Glutamatergic neuron (in vitro differentiated cells): ENCODE measurements at places on chromosomes 16 and 17. TPM values are rescaled to one million over a fixed set of nuclear protein-coding genes. Genes with fewer than 3 reads are reported as not detected.

GAST gene
- not detected for total RNA-seq

PDILT gene
- total RNA-seq = not detected

LRRC46 gene
- total RNA-seq = 1.3 TPM

ADAM11 gene
- 396 TPM for total RNA-seq

KRT39 gene
- not detected for total RNA-seq

PRSS53 gene
- total RNA-seq = 20.4 TPM

ITGAD gene
- not detected for total RNA-seq

- DNase-seq = no peak
Observed at GRCh38 chr17:71430281-71430680, 690.5 kb upstream of the SOX9 start.

DNA sequence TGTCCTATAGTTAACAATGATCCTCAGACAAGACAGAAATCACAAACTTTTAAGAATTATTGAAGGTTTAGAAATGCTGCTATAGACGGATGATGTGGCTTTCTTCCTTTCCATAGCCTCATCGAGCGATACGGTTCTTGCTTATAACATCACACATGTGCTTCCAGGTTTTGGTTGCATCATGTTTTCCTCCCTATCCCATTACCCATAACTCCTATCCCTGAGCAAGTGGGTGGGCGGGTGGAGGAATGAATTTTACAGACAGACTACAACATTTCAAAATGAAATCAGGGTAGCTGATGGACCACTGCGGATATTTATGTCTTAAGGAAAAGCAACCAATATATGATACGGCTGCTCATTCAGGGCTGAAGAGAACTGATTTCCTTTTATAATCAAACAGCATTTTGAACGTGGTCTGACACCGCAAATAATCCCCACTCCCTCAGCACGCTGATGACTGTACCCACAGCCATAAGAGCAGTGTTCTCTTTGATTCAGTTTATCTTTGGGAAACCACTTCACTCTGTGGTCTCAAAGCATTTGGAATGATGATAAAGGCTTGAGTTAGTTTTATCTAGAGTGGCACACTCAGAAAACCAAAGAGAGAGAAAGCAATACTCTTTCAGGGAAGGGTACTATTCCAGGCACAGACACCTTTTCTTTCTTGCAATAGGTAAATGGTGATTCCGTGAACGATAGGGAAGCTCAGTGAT, 4.6 kb upstream of the AKTIP start:
- DNase-seq = no peak

DNA sequence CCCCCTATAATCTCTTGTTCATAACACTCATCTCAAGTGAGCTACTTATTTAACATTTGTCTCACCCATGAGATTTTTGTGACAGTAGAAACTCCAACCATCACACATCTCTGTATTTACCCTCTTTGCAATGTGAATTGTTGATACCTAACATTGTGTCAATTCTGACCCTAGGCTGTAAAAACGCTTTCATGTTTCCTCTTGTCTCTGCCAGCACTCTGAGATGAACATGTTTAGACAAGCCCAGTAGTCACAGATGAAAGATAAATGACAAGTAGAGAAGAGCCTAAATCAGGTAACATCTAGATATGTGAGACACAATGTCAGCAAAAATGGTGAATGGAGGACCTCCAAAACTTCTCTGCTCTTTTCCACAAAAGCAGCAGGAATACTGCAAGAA, 1254.5 kb upstream of the GOT2 start:
- DNase-seq = no peak

DNA sequence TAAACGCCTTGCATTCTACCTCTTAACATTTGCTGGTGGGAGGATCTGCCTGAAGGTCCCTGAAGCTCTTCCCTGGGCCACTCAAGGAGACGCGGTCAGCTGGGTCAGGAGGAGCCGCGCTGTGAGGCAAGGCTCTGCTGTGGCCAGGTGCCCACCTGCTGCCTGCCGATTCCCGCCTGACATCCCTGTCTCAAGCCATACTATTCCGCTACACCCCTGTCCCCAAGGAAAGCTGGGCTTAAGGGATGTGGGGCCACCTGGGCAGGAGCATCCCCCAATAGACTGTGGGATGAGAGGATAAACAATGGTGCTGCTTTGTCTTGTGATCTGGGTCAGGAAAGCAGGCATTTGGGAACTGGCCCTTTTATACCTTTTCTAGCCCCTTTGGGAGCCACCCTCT, 5.1 kb downstream of the TPPP3 start:
- DNase-seq = no peak

DNA sequence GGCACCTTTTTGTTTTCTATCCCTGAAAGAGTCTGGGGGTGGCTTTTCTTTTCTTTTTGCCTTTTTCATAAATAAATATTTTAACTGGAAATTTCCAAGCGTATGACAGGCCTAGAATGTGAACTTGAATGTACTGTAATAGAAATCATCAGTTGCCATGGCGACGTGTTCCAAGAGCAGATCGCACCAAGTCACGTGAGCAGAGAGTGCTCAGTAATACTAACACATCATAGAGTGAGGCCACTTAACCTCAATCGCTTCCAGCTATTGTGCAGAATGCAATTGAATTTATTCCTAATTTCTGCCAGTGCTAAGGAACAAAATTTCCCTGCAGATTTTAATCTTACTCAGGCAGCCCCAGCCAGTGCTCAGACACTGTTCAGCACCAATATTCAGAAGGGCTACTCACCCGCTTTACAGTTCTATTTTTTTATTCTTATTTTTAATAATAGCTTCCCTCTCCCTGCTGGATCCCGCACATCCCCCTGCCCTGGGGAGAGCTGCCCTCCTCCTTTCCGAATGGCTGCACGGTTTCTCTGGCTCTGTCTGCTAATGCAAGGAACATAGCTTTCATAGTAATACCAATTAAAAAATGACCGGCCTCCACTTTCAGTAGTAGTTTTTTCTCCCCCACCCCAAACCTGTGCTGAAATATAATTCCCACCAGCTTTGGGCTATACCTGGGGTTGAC, 26.2 kb upstream of the PMFBP1 start:
- peak; percentile 24 for DNase-seq

DNA sequence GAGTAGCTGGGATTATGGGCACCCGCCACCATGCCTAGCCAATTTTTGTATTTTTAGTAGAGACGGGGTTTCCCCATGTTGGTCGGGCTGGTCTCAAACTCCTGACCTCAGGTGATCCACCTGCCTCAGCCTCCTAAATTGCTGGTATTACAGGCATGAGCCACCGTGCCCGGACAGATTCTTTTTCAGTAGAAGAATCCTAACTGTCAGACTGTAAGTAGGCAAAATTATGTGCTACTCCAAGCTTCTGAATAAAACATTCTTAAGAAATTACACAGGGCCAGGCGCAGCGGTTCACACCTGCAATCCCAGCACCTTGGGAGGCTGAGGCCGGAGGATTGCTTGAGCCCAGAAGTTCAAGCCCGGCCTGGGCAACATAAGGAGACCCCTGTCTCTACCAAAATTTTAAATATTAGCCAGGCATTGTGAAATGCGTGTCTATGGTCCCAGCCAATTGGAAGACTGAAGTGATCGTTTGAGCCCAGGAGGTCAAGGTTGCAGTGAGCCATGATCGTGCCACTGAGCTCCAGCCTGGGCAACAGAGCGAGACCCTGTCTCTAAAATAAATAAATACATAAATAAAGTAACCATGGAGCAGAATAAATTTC, 66.7 kb upstream of the KIFC3 start:
- no peak for DNase-seq

GRCh38 chr16:85761861-85762260, 11.0 kb upstream of the C16orf74 start:
- no peak for DNase-seq

GRCh38 chr17:32529604-32530003, 42.8 kb downstream of the CDK5R1 start:
- DNase-seq = no peak

- no peak for DNase-seq
Observed at GRCh38 chr16:53695070-53695469, 8.6 kb downstream of the RPGRIP1L start.

DNA sequence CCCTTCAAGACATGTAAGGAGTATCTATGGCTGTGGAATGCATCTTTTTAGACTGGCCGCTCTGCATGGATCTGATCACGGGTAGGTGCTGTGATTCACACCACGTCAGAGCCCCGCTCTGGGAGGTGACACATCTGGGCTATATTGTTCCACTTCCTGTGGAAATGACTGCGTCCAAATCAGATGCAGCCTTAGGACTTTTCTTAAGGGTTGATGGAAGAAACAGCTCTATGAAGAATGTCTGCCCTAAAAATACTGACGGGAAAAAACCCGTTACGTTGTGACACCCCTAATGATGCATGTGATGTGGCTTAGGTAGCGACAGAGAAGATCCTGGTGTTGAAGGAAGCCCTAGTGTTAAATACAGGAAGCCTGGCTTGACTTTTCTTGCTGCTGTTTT, 12.2 kb downstream of the BANP start:
- no peak for DNase-seq

DNA sequence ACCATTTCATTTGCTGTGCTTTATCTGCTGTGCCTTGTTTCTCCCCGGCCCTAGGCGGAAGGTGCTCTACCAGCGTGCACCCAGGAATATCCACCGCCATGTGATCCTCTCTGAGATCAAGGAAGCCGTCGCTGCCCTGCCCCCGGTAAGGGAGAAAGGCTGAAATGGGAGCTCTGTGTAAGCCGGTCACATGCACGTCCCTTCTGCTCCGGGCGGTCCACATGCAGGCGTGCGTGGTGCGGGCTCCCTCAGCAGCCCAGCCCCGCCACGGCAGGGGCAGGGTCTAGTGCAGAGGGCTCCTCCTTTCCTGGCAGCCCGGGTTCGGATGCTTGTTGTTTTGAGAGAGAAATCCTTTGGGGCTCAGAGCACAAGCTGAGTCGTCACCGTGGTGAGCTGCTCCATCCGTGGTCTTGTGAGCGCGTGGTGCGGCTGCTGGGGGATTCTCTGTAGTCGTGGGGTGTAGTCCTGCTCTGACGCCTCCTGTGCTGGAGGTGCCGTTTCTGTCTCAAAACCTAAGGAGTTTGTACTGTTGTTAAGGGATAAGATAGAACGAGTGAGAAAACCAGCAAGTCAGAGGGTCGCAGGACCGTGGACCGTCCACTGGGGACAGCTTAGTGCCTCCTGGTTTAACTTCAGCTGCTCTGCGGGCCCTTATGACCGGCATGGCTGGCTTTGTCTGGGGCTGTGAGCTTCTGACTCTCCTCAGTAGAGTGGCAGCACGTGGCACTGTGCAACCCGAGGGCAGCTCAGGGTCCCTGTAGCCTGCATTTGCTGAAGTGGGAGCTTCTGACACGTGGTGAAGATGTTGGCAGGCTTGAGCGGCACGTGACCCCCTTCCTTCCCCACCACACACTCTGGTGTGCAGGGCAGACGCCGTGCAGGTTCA, 12.3 kb upstream of the MC1R start:
- peak; percentile 53 for DNase-seq

GRCh38 chr16:2468233-2468724, 2.8 kb upstream of the NTN3 start:
- peak; percentile 82 for DNase-seq

GRCh38 chr17:42704490-42704836, 22.1 kb downstream of the CNTNAP1 start:
- no peak for DNase-seq

GRCh38 chr16:2206420-2206779, 1.1 kb downstream of the MLST8 start:
- no peak for DNase-seq

- no peak for DNase-seq
Observed at GRCh38 chr16:57358527-57359095, at the start of gene CCL22. Gene CCL22, plus strand, starts transcription at chr16:57358783. Its CDS starts 34 bp downstream, at chr16:57358817.

GRCh38 chr17:15078570-15078969, 186.6 kb downstream of the PMP22 start:
- no peak for DNase-seq

DNA sequence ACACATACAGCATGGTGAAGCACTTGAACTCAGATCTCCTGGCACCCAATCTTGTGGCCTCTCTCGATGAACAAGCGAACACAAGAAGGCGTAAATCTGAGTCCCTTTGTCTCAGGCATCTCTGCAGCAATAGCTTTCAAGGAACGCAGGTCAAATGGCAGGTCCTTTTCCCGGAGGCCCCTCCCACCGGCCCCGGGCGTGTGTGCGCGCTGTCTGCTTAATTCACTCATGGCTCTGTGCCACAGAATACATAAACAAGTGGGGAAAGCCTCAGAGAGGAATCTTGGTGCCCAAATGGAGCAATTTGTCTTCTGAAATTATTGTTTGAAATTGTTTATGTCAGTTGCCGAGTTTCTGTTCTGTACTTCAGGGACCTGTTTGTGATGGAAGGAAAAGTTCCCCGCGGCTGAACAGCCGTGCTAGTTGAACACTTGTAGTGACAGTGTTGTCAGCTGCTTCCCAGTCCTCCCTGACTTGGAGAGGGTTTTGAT, 14.8 kb downstream of the MYOCD start:
- DNase-seq = no peak

DNA sequence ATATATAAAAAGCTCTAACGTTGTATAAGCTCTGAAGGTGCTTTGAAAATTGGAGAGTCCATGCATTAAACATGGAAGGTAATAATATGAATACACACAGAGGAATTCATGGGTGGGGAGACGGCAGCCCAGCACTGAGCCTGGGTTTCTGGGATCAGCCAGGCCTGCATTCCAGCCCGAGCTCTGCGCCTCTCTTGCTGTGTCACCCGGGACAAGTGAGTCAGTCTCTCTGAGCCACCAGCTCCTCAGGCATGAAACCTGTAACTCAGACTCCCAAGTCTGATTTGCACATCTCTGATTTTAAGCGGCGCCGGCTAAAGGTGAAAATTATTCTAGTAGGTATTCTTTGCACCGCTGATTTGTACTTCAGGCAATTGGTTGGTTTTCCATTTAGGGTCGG, 238.8 kb downstream of the MRTFB start:
- DNase-seq = no peak

GRCh38 chr17:27157297-27157696, 136.6 kb upstream of the WSB1 start:
- DNase-seq = no peak
